ENCODE measurements at places on chromosomes 16 and 17.

GRCh38 chr17:79005063-79005861, 4.3 kb downstream of the CANT1 start:
- DNase-seq, result no peak

- no peak for DNase-seq
Measured at GRCh38 chr17:43673516-43674323, 12.0 kb upstream of the MEOX1 start.

DNA sequence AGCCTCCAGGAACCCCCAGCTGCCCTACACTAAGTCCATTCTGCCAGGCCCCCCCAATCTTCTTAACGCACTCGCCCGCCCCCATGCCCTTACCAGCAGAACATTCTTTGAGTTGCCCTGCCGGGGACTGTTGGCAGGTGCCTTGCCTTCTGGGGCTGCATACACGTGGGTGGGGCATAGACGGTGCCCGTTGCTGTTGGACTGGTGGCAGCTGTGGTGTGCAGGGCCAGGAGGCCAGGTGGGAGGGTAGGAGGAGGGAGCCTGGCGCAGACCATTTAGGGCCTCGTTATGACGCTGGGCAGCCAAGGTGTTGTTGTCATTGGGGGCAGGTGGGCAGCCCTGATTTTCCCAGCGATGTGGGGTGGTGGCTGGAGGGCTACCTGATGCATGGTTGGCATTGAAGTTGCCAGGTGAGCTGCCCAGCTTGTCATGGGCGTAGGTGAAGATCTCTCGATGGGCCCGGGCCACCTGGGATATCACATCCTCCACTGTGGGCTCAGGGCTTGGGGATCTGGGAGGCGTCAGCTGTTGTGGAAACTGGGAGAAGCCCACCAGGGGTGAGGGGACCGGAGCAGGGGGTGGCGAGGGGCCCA, 4.9 kb downstream of the NR1D1 start:
- DNase-seq, result no peak

DNA sequence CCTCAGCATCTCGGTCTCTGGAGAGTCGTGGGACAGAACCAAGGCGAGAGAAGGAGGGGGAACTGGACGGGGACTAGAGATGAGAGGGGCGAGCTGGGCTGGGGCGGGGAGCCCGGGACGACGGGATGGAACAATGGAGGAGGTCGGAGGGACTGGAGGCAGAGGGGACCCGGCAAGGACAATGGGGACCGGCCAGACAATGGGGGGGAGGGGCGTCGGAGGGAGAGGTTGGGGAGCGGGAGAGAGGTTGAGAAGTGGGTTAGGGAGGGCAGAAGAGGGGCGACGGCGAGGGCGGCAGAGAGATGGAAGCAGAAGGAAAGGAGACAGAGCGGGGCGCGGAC, 719 bp downstream of the NGFR start:
- DNase-seq, result no peak

- no peak for DNase-seq
Measured at GRCh38 chr17:74618451-74618850, 5.1 kb downstream of the CD300E start.

- DNase-seq, result no peak
Measured at GRCh38 chr17:63685041-63685440, 14.9 kb downstream of the LIMD2 start.

GRCh38 chr16:89244754-89245153, 27.3 kb downstream of the ZNF778 start:
- no peak for DNase-seq

DNA sequence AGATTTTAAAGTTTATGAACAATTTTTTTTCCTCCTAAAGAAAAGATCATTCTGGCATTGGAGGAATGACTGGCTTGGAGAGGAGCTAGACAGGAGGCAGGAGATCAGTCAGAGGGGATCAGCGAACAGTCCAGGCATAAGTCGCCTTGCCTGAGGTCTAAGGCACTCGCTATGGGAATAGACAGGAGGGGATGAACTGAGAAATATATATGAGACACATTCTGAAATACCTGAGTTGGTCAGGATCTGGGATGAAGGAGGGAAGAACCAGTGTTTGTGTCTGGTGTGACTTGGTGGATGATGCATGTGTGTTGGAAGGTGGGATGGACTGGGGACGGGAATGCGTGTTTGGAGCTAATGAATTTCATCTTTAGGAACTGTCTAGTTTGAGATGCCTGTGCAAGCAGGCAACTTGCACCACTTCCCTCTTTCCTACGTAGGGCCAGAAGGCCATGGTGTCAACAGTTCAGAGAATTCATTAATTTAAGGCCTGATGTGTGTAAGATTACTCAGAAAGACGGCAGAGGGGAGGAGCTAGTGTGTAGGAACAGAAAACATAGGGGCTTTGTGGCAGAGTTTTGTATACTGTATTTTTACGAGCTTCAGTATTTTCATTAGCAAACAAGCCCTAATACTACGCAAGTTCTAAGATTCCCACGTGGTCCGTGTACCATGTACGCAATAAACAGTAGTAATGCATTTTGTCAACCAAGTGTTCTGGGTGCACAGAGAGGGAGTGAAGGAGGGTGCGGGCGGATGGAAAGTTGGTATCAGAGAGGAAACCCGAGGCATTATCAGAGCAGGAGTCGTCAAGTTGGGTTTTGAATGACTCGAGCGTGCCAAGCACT, 825 bp downstream of the HEATR6 start:
- DNase-seq, result no peak

GRCh38 chr17:48835971-48836370, 5.1 kb downstream of the CALCOCO2 start:
- no peak for DNase-seq

DNA sequence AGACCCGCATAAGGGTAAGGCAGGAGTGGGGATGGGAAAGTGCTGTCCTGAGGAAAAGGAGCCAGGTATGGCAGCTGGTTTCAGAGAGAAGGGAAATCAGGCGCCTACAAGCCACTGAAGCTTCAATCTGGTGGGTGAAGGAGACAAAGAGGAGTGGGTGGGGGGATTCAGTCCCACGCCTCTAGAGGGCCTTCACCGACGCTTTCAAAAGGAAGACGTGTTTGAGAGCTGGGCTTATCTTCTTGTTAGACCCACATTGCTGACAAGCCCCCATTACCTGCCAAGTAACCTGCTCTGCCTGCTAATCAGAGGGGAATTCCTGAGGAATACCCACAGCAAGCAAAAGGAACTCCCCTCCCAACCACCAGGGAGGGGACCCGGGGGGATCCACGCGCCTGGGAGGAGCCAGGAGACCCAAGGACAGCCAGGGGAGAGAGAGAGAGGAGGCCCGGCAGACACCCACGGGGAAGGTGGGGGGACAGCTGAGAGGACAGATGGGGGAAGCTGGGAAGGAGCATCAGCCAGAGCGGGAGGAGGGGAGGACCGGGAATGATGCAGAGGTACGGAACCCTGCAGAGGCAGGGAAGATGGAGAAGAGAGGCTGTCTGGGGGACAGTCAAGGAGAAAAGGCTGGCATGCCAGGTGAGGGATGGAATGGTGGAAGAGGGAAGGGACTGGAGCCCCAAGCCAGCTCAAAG, 1.0 kb downstream of the MTMR4 start:
- DNase-seq, result no peak

Measured in glomerular endothelial cell (primary cell).